ENCODE measurements at places on chromosomes 11 and 22.
A peak's percentile ranks its signal among the peaks of the same experiment; 100 is the strongest.

DNA sequence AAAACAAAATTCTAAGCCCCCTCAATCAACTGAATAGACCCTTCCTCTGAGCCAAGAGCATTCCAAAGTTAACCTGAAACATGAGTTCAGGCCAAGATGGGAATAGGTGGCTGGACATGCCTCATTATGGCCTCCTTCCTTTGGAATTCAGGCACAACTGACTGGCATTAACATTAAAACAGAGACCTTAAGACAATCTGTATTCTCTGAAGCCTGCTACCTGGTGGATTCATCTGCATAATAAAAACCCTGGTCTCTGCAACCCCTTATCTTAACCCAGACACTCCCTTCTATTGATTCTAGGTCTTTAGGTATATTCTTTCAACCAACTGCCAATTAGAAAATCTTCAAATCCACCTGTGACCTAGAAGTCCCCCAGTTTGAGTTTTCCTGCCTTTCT is 66.3 kb downstream of the JRKL start:
- no peak for DNase-seq

DNA sequence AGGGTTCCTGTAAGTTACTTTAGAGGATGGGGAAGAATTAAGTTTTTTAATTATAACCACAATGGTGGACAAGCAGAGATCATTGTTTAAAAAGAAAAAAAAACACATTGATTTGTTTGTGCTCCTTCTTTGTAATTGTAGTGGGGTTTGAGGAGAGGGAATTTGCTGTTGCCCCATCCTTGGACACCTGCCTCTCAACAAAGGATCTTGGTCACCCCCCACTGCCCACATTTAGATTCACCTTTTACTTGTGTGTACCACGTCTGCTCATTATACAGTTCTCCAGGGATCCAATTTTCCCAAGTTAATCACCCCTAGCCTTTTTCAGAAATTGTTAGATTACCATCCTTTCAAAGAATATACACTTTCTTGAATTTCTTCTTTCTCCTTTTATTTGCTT is 53.0 kb downstream of the DNAJC24 start:
- no peak for DNase-seq

DNA sequence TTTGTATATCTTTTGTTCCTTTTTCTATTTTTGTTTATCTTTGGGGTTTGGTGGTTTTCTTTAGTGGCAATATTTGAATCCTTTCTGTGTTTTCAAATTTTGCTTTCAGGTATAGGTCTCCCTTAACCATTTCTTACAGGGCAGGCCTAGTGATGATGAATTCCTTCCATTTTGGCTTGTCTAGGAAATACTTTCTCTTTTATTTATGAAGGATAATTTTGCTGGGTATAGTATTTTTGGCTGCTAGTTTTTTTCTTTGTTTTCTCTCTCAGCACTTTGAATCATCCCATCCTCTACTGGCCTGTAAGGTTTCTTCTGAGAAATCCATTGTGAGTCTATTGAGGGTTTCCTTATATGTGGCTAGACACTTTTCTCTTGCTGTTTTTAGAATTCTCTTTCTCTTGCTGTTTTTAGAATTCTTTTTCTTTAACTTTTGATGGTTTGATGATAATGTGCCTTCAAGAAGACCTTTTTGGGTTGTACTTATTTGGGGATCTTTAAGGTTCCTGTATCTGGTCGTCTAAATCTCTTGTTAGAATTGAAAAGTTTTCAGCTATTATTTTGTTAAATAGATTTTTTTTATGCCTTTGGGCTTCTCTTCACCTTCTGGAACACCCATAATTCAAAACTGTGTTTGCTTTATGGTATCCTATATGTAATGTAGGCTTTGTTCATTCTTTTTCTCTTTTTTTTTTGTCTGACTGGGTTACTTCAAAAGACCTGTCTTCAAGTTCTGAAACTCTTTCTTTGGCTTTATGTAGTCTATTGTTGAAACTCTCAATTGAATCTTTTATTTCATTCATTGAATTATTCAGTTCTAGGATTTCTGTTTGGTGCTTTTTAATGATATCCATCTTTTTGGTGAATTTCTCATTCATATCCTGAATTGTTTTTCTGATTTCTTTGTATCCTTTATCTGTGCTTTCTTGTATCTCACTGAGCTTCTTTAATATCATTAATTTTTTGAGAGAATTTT is 24.5 kb downstream of the CFAP300 start:
- DNase-seq: no peak

DNA sequence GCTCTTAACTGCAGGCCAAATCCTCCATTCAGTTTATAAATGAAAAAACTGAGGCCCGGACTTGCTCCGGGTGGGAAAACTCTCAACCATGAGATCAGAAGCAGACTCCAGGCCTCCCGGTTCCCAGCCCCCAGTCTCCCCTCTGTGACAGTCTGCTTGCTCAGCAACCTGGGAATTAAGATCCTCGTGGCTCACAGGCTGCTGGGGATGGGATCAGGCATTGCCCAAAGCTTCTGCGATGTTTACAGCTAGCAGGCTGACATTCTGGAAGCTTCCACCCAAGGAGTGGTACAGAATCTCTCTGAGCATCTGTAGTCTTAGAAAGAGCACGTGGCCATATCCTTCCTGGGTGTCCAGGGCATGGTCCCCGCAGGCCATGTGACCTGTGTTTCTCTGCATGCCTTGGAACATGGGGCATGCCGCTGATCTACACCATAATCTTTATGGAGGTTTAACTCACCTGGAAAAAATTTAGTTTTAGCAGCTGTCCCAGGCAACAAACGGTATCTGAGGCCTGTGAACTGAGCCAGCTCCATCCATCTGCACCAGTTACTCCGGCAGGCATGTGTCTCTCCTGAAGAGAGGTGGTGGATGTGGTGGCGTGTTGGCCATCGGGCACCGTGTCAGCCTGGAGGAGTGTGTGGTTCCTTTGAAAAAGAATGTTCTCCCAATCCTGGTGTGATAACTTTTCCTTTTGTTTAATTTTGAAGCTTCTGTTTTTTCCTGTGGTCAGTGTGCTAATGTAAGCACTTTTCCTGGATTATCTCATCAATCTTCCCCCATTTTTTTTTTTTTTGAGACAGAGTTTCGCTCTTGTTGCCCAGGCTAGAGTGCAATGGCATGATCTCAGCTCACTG is 7.9 kb downstream of the FBLN1 start:
- no peak for DNase-seq

DNA sequence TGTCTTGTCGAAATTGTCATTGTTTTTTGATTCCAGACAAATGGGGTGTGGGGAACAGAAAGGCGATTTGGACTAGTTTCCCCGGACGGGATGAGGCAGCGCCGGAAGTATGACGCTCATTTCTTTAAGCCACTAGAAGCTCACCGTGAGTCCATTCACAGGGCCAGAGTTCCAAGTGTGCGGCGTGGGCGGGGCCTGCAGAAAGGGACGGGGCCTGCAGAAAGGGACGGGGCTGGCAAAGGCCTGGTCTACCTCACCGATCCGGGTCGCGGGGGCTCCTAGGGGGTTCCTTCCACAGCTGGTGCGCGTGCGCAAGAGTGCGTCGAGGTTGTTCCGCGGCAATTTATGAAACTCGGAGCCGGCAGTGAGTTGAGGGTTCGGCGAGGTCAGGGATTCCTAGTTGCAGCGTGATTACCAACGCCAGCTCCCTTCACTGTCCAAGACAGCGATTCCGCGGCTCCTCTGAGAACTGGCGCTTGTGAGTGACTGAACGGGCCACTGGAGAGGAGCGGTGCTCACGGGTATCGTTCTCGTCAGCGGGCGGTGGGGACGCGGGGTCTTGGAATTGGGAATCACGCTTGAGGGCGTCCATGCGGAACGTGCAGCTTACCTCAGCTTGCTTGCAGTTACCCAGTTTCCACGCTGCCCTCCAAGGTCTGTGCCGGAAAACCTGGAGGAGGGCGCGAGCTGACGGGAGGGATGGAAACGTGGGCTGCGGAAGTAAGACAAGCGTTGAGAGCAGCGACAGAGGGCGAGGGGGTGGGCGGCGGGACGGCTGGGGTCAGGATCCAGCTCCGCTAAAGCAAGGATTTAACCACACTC is at the start of gene ZNF215:
Gene ZNF215 (plus strand): TSS at position 219 of the 822 bp plus-strand sequence. CDS start 5,847 bp downstream, outside the sequence.
- no peak for DNase-seq

DNA sequence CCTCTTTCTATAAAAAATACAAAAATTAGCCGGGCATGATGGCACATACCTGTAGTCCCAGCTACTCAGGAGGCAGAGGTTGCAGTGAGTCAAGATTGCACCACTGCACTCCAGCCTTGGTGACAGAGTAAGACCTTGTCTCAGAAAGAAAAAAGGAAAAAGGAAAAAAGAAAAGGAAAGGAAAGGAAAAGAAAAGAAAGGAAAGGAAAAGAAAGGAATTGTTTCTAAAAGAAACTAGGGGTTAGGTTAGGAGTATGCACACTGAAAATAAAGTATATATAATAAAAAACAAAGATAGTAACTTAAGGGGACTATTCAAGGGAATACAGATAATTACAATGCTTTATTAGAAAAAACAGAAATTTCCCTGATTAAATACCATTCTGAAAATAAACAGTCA is 50.9 kb downstream of the TTC28 start:
- DNase-seq: no peak

GRCh38 chr11:44785856-44786607 is 59.3 kb downstream of the TSPAN18 start:
- peak; percentile 34 for DNase-seq

- no peak for DNase-seq
These were observed 32.1 kb downstream of the HSD17B12 start for GRCh38 chr11:43712676-43713075.

GRCh38 chr22:44701824-44702478 is at the start of gene PRR5:
Gene PRR5, plus strand, starts transcription at chr22:44702204. Its CDS starts 271 bp downstream, at chr22:44702475.
- DNase-seq: no peak

DNA sequence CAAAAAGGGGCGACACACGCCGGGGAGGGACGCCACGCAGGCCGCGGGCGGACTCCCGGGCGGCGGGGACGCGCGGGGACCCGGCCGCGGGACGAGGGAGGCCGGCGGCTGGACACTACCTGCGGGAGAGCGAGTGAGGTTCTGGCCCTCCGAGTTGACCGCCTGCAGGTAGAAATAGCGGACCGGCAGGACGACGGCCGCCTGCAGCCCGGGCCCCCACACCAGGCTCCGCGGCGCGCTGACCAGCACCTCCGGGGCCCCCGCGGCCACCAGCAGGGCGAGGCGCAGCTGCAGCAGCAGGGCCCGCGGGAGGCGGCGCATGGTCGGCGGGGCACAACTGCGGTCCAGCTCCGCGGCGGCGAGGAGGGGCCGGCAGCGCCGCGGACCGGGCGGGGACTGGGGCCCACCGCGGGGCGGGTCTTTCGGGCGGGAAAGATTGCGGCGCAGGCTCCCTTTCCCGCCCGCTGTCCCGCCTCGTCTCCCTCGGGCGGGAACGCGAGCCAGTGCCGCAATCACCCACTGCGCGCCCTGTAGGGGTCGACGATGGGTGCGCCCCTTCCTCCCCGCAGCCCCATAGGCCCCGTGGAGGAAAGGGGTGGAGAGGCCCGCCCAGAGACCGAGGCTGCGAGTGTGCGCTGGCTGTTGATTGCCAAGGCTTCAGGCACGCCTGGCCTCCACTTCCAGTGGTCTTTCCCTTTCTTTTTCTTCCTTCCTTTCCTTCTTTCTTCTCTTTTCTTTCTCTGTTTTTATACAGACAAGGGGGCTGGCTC is at the start of gene POGLUT3:
Gene POGLUT3 (minus strand): TSS at position 339 of the 770 bp plus-strand sequence. CDS start 18 bp downstream, at position 321.
- no peak for DNase-seq

DNA sequence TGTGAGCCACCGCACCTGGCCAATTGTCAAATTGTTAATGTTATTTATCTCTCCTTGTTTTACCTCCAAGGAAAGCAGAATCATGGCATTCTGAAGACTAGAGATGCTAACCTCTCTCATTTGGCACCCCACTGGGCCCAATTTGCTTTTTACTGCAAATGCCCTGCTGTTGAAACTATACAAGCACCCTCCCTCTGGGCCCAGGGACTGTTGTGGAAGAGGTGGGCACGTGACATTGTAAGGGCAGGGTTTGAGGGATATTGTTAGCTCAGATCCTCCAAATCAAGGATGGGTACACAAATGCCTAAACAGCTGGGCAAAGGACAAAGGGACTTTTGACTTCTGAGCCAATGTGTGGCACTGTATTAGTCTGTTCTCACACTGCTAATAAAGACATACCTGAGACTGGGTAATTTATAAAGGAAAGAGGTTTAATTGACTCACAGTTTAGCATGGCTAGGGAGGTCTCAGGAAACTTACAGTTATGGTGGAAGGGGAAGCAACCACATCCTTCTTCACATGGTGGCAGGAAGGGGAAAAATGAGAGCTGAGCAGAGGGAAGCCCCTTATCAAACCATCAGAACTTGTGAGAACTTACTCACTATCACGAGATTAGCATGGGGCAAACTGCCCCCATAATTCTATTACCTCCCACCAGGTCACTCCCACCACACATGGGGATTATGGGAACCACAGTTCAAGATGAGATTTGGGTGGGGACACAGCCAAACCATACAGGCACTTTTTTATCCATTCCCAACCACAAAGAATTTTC is 6.5 kb upstream of the ALDH3B2 start:
- DNase-seq: no peak

GRCh38 chr11:64745189-64745520 is 1.2 kb upstream of the RASGRP2 start:
- DNase-seq: no peak

- DNase-seq: no peak
These were observed 60.6 kb downstream of the SEZ6L start for GRCh38 chr22:26229910-26230309.

Measured in NCI-H1694 treated with DMSO at 0.1 percent for 48 hours (cell line).